Stimulated activated CD4-positive, alpha-beta T cell treated with anti-CD3 and anti-CD28 coated beads, Interleukin-15, amount 100 ng/mL, for 48 hours (primary cell): ENCODE measurements at places on chromosomes 5 and 9.

DNA sequence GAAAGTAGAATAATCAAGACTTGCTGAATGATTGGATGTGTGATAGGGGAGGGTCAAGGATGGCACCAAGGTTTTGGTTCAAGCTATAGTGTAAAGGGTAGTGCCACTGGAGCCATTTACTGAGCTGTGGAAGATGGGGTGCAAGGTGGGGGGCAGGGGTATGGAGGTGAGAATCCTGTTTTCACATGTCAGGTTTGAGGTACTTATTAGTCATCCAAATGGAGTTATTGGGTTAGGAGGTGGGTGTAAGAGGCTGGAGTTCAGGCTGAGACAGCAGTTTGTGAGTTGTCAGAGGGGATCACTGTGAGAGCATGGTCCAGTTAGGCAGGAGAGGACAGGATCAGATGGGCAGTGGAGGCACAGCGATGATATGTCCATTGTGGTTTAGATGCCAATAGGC, 8.9 kb downstream of the PCBD2 start:
- DNase-seq, result no peak

DNA sequence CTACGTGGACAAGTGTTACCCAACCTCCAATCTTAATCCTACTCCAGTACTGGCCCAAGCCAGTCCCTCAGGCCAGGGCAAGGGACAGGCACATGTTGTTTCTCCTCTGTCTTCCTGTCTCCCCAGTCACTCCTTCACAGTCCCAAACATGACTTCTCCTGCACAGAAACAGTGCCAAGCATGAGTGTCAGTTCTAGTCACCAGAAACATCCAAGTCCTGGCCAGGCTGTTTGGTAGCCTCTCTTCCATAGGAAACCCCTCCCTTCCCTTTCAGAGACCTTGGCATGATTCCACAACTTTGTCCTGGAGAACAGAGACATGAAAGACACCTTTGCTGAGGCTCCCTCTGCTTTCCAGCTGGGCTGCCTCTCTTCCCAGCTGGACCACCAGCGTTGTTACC, 56.2 kb upstream of the SLC2A8 start:
- no peak for DNase-seq

DNA sequence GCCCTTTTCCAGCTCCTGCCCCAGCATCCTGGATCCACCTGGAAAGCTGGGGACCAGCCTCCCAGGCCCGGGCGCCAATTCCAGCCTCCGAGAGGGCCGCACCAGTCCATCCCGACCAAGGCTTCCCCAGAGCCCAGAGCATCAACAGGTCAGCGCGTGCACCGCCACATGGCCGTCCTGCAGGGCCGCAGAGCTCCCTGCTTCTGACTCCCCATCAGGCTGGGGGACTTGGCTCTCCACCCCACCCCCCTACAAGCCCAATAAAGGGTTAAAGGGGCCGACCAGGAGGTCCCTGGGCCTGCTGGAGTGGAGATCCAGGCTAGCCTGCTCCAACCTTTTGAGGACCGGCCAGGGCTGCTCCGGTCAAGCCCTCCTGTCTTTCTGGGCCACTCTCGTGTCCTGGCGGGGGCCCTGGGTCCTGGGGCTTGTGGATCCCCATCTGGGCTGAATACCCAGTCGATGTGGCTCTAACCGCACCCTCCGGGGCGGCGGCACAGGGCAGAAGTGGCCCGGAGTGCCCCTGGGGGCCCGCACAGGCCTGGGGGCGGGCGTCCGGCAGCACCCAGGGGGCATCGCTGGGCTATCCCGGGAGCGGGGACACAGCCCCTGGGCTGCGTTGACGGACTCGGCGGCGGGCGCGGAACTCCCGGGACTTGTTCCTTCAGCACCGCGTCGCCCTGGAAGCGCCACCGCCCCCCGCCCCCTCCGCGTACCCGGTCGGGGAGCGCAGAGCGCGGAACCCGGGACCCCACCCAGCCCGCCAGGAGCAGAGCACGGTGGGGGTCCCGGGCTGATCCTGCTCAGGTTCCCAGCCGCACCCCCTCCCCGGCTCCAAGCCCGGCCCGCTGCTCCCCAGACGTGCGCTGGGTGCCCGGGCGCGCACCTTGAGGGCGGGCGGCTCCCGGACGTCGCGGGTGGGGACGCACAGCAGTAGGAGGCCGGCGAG, 590 bp downstream of the ENTPD2 start:
- DNase-seq, result no peak

GRCh38 chr5:149409268-149409948, 30.3 kb upstream of the IL17B start:
- DNase-seq, result no peak

- DNase-seq, result no peak
Observed at GRCh38 chr5:124935065-124935464, 188.6 kb upstream of the ZNF608 start.

DNA sequence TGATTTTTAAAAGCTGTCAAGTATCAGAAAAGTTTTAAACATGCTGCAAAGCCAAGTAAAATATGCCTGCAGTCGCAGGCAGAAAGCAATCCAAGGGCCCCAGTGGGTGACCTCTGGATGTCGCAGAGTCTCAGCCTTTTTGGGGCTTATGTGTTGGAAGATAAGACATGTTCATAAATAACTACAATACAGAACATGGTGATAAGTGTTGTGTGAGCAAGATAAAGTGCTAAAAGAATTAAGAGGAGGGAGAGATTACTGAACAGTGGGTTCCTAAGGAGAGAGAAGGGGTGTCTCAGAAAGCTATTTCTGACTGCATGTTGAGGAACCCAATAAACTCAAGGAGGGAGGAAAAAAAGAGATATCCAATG, 78.9 kb upstream of the ADRB2 start:
- no peak for DNase-seq

DNA sequence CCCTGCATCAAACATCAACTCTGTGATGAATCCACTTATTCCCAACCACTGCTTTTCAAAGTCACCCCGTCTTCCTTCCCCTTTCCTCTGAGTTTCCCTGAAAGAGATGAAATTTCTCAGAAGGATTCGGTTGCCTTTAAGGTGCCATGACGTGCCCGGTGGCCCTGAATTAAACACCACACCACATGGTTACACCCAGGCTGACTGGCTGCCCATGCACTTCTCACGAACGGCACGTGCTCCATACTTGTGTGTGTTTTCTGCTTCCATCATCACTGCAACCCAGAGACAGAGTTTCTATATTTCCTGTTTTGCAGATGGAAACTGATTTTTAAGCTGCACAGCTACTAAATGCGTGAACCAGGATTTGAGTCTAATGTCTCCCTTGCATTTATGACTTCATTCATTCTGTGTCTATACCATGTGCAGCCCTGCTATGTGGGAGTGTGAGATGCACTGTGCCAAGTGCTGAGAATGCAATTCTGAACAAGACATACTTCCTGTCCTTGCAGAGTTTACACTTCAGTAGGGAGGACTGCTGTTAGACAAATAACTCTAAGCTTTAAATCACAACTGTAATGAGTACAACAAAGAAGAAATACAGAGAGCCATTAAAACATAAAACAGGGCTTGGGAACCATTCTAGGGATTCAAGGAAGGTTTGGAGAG, 162.9 kb downstream of the NXNL2 start:
- no peak for DNase-seq

DNA sequence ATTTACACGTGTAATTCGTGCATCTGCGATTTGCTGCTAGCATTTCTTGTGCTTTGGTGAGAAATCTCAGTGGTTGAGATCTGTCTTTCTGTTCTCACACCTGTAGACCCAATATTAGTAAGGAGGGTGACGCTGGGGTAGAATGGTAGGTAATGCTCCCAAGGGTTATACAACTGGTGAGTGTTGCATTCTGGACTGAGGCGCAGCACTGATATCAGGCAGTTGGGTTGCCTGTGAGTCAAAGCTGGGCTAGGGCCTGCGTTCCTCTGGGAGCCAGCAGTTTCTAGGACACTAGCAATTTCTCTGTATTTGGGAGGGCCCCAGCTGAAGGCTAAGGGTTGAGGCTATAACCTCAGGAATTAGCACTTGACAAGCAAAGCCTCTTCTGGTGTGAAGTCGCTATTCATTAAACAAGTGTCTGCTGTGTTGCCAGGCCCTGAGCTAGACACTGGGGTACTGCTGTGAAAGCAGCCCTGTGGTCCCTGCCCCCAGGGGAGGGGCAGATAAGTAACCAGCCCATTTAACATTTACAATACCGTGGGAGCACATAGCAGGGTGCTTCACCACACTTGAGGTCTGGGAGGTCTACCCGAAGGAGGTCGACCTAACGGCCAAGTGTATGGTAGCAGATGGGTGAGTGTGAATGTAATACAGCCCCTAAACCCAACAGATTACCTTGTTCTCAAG, 28.7 kb downstream of the LARP1 start:
- no peak for DNase-seq

DNA sequence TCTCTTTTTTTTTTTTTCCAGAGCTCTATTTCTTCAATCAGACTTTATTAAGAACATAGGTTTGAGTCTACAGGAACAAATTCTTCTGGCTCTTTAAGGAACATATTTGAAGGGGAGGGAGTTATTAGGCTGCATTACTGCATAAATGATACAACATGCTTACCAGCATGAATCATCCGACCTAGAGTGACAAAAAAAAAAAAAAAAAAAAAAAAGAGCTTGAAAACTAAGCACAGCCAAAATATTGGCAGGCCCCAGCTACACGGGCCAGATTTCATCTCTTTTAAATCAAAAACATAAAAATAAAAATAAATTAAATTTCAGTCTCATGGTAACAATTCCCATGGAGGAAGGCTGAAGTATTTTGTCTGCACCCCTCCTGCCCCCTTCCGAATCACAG, 26.3 kb downstream of the MSX2 start:
- no peak for DNase-seq
